ENCODE measurements at places on chromosomes 7 and 10.

DNA sequence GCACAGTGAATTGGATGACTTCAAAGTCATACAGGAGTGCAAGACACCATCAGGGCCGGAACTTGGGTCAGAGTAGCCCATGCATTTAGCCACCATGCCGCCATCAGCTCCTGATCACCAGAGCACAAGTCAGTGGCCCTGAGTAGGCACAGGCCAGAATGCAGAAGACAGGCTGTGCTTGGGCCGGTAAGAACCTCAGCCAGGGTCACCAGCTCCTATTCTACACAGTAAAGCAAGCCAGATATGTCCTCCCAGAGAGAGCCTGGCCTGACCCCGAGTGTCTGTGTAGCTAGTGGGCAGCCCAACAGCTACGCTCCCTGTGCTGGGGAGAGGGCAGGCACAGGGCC lies 44.5 kb upstream of the COL13A1 start:
- no peak for DNase-seq

GRCh38 chr10:86393362-86393761 lies 26.8 kb upstream of the GRID1 start:
- DNase-seq: no peak

DNA sequence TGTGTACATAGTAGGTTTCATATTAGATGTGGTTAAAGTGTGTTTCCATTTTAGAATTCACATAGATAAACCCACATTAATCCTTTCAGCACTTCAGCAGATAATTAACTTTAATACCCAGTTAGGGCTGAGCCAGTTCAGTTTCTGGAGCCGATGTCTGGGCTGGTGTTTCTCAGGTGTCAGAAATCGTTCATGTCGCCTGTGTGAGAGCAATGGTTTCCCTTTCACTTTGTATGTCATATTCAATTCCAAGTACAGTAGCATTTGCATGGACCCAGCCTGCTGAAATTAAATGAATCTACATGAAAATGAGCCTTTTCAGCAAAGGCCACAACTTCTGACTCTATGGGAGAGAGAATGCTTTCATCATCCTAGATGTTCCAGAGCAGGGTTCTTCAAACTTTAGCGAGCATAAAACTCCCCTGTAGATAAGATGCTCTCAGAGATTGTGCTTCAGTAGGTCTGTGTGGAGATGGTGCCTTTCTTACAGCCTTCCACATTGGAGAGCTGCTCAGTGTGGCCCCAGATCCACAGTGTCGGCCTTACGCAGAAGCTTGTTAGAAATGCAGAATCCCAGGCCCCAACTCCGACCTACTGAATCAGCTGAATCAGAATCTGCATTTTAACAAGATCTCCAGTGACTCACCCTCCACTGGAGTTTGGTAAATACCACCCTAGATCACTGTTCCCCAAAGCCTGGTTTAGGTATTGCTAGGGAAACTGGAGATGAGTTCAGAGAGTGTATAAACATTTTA lies 19.6 kb downstream of the WIPF3 start:
- no peak for DNase-seq

DNA sequence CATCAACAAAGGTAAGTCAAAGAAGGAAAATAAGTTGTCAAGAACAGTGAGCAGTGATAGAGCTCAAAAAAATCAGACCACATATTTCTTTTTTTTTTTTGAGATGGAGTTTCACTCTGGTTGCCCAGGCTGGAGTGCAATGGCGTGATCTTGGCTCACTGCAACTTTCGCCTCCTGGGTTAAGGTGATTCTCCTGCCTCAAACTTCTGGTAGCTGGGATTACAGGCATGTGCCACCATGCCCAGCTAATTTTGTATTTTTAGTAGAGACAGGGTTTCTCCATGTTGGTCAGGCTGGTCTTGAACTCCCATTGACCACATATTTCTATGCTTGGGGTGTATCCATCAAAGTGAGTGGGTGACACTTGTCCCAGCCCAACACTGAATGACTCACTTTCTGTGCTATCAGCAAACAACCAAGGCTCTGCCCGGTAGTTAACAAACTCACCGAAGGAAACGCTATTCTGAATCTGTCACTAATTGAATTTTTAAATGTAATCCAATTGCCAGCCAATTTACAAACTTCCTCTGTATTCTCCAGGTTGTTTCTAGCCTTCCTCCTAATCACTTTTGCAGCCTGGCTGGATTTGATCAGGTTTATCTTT lies 19.6 kb upstream of the SMNDC1 start:
- no peak for DNase-seq

DNA sequence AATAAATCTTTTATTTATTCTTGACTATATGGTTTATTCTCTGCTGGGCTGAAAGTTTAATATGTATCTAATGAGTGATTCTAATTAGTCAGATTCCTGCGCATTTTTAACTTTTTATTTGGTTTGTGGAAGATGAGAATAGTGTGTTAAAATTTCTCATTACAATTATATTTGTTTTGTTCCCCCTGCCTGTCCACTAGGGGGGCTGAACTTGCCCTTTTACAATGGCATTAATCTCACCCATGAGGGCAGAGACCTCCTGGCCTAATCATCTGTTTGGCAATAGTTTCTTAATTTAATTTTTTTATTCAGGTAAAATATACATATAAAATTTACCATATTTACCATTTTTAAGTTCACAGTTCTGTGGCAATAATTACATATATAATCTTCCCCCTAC lies 278.5 kb upstream of the NPY start:
- DNase-seq: no peak

DNA sequence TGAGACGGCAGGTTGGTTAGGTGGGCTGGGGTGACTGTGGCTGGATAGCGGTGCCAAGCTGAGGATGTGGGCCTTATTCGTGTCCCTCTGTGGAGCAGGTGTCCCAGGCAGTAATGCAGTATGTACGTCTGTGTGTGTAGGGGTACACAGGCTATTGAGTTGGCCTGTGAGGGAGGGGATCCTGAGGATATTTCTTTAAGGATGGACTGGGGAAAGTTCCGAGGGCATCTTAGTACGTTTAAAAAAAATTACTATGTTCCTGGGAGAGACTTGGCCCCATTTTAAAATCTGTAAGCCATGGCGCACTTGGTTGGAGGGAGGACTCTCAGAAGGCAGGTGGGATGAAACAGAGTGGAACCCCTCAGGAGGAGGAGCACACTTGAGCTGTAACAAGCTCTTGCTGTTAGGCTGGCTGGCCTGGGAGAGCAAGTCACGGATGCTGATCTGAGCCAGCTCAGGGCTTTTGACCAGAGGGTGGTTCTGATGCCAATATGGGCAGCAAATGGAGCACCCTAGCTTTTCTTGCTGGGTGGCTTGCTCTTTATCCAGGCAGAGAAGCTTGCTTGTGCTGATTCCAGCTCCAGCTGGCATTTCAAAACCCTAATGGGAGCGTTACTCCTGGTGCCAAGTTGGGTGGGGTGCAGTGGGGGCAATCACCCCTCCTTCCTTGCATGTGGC lies 765 bp downstream of the WBP1L start:
- no peak for DNase-seq

DNA sequence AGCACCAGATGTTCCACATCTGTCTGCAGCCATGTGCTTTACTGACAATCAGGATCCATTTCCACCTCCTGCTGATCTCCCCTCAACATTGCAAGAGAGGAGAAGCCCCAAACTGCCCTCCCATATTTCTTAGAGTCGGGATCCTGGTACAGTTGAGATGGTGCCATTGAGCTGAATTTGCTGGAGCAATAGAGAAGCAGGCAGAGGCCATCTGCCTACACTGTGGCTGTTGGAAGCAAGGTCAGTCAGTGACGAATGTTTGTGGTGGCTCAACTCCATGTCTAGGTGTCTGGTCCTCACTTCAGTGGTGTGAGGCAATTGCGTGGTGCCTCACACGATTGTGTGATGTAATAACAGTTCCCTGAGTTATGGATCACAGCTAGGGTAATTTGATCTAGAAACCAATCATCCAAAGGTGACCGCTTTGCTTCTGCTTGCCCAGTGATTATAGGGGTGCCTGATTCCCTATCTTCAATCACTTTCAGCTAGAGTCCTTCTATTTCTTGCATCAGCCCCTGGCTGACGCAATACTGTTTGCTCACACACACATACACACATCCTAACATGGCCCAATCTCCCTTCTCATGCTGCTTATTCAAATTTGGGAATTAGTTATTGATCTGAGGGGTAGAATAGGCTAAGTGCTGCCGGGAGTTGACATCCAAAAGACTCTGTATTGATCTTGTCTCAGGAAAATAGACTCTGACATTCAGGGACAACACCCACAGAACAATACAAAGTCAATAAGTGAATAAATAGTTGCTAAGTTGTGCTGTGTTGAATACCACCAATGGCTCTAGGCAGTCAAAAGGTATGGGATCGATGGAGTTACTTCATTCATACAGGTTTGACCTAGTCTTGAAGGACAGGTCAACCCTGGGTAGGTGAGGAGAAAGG lies 46.1 kb upstream of the SLC35B4 start:
- DNase-seq: no peak

GRCh38 chr10:71842856-71843686 lies 8.0 kb downstream of the PSAP start:
- no peak for DNase-seq

- DNase-seq: no peak
Measured at GRCh38 chr10:91653219-91653870, 20.5 kb upstream of the PPP1R3C start.

- DNase-seq: no peak
Measured at GRCh38 chr7:36103837-36104561, 49.1 kb upstream of the EEPD1 start.

DNA sequence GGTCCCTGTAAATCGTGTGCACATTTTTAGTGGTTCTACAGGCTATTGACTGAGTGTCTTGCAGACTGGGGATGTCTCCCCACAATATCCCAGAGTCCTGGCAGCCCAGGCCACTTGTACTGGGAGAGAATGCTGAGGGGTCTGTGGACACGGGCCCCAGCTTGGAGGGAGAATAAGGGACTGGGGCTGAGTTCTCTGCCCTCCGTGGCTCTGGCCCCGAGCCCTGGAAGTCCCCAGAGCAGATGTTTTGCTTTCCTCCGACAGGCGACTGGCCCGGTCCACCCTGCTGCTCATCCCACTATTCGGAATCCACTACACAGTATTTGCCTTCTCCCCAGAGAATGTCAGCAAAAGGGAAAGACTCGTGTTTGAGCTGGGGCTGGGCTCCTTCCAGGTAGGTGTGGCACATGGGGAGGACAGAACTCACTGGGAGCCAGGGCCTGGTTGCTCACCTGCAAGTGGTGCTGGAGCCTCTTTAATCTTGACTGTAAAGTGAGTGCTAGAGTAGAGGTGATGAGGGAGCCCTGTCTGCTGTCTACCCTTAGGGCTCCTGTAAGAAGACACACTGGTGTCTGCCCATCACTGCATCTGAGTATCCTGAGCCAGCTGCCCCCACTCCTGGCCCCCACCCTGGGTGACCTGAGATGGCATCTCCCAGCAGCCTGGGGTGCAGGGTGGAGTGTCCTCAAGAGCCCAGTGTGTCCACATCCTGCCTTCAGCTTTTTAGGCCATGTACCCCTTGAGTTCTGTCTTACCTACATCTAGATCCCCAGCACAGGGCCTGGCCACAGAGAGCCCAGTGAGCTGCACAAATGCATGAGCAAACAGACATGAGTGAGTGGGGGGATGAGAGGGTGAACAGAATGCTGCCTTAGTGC lies 51.1 kb downstream of the ADCYAP1R1 start:
- DNase-seq: no peak

GRCh38 chr7:77217474-77218185 lies 18.0 kb upstream of the FGL2 start:
- no peak for DNase-seq

DNA sequence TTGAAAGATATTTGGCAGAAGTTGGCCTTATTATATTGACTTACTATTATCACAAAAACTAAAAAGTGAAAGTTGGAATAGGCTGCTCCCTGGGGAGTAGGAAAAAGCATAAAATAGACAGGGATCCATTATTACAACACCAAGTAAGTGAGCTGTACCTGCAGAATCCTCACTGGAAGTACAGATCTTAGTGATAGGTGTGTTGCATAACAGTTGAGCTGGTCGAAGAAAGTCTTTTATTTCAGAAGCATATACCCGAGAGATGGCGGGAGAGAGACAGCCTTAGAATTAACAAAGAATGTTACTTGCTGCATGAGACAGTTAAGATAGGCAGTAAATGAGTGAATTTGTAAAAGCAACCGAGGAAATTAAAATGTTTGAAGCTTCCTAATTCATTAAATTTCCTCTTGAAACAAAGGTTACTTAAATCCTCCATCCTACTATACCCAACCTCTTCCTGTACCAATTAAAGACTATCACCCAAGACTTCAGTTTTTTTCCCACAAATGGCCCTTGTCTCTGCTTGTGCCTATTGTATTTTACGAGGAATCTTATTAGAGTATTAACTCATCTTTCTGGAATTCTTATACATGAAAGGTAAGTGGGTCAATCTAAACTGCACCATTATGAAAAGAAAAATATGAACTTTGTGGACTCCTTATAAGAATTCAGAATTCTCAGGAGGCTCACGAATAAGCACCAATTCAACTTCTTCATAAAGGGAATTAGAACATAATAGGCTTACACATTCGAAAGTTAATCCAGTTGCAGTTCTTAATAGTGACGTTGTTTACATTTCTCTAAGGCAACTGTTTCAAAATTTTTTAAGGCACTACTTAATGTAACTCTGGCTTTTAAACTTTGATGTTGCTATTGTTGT lies 56.2 kb downstream of the CREM start:
- no peak for DNase-seq

DNA sequence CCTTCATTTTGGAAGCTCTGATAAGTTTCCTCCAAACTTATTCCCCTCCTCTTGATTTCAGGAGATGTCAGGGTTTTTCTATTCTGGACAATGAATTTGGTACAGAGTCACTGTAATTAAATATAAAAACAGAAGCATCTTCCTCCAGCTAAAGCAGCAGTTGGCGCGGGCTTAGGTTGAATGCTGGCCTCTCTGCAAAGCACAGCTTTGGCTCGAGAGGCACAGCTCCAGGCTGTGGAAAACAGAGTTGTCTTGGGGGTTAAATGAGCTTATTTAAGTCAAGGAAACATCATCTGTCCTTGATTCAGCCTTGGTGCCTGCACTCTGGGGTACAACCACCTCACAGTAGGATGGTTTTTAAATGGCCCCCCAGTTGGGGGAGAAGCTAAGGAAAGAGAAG lies 35.0 kb upstream of the PDCD4 start:
- no peak for DNase-seq

GRCh38 chr7:142908921-142909890 lies 23.7 kb upstream of the TRPV6 start:
- DNase-seq: no peak

DNA sequence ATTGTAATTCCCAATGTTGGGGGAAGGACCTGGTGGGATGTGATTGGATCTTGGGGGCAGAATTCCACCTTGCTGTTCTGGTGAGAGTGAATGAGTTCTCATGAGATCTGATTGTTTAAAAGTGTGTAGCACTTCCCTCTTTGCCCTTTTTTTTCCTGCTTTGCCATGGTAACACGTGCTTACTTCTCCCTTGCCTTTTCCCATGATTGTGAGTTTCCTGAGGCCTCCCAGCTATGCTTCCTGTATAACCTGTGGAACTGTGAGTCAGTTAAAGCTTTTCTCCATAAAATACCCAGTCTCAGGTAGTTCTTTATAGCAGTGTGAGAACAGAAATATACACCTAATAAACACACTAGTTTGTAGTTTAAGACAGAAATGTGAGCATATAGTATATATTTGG lies 166.8 kb upstream of the MAGI2 start:
- no peak for DNase-seq

GRCh38 chr10:107686095-107686494 lies 521.6 kb upstream of the SORCS1 start:
- DNase-seq: no peak
